ENCODE measurements at places on chromosomes 16 and 17. TPM values are rescaled to one million over a fixed set of nuclear protein-coding genes. Genes with fewer than 3 reads are reported as not detected.

DNA sequence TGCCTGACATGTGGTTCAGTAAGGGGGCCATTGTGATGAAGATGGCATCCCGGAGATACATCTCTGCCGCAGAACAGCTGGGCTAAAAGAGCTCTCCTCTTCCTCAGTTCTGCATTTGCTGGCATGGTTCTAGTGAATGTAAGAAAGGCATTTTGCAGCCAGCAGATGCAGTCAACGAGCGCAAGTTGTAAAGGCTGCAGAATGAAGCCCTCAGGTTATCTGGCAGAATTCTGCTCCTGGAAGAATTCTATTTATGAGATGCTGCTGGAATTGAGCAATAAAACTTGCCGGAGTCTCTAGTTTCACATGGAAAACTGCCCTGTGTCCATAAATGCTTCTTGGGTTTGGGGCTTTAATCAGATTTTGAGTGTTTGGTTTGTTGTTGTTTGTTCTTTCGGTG lies 176.8 kb upstream of the HSBP1 start:
- no peak for DNase-seq

DNA sequence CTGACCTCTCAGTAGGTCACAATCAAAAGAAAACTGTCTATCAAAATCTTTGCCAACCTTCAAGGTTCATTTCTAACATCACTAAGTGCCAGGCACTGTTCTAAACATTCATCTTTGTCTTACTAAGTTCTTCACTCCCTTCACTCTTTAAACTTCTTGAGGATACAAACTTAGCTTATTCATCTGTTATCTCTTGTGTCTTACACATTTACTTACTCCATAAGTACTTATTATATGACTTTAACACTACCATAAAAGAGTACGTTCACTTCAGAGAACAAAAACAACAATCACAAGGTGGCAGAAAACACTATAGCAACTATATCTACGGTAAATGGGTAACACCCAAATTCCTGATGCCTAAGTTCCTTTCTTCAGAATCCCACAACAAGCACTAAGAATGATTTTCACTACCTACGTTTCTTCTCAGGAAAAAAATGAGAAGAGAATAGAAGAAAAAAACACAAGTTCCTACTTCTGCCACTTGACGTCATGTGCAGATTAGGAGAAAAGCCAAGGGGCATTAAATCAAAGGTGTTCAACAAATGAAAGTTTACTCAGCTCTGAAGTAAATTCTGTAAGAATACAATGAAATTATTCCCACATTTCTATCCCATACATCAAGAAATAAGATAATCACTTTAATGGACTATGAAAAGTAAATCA lies 29.2 kb downstream of the KANSL1 start:
- DNase-seq, result no peak

GRCh38 chr17:38741921-38742410 lies 6.2 kb downstream of the PCGF2 start:
- peak; percentile 54 for DNase-seq

- no peak for DNase-seq
Observed at GRCh38 chr17:46190763-46191162, 2.5 kb downstream of the KANSL1 start.

DNA sequence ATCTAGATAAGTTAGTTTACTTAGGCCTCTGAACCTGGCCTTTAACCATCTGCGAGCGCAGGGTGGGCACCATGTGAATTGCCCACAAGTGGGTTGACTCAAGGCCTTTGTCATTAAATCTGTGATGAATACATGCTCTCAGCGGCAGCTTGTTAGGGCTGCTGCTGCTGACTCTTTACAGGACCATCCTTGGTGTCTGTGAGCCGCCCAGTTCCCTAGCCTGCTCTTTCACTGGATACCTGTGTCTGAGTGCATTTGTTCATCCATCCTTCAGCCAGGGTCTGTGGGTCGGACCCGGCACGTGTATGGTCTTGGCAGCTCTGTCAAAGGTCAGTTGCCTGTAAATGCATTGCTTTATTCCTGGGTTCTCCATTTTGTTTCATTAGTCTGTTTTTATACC lies 321.3 kb downstream of the CNTNAP4 start:
- no peak for DNase-seq

DNA sequence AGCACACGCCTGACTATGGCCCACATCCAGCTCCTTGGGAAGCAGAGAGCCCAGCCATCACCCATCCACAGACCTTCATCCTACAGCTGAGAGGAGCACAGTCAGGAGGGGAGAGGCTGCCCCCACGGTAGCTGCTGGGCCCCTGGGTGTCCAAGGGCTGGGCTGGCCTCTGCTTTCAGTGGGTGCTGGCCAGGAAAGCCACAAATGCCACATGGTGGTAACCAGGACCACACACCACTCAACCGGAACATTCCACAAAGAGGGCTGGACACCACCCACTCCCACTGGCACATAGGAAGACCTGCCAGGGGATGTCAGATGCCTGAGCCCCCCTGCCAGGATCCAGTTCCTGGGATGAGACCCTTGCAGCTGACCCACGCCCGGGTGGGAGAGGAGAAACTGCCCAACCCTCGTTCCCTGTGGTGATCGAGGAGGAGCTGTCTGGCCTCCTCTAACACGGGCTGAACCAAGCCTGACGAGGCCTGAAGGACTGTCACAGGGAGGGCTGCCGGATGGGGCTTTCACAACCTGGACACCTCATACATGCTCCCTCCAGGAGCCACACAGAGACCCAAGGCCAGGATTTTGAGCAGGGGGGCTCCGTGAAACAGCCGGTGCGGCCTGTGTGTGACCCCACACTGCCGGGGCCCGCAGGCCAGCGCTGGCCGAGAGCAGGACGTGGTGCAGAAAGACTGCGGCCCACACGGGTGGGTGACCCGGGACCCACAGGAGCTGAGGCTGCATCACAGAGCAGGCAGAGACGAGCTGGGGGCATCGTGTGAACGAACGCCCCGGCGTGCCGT lies 30.7 kb downstream of the PIEZO1 start:
- no peak for DNase-seq

- no peak for DNase-seq
Observed at GRCh38 chr17:7502987-7503386, 18.8 kb downstream of the POLR2A start.

DNA sequence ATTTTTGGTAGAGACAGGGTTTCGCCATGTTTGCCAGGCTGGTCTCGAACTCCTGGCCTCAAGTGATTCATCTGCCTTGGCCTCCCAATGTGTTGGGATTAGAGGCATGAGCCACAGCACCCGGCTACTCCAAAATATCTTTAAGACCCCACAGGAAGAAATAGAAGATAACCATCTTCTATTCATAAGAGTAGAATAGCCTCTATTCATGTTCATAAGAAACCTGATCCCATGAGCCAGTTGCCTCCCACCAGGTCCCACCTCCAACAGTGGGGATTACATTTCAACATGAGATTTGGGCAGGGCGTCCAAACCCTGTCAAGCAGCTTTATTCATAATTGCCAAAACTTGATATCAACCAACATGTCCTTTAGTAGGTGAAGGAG lies 13.9 kb upstream of the TMC7 start:
- DNase-seq, result no peak

GRCh38 chr16:57621521-57622271 lies 6.7 kb upstream of the ADGRG1 start:
- peak; percentile 9 for DNase-seq

GRCh38 chr16:30604316-30604947 lies 5.8 kb downstream of the ZNF689 start:
- DNase-seq, result no peak

GRCh38 chr17:28484296-28484695 lies 10.9 kb downstream of the SLC13A2 start:
- DNase-seq, result no peak

GRCh38 chr16:67142342-67142741 lies 8.5 kb downstream of the B3GNT9 start:
- no peak for DNase-seq

GRCh38 chr16:53837426-53837825 lies 133.5 kb downstream of the FTO start:
- no peak for DNase-seq

Gene OTOA
- not detected for total RNA-seq

Gene DHRS7C
- 1.8 TPM for total RNA-seq

Gene MAFG
- 14.3 TPM for total RNA-seq

Gene MKS1
- total RNA-seq, result 6.4 TPM

Gene AXIN2
- total RNA-seq, result 12.9 TPM

Measured in heart left ventricle (tissue), 16 donors.